Stimulated activated CD8-positive, alpha-beta memory T cell treated with anti-CD3 and anti-CD28 coated beads, Interleukin-2, amount 100 ng/mL, for 48 hours (primary cell): ENCODE measurements at places on chromosomes 1 and 21.

GRCh38 chr1:9278585-9279153, 14.0 kb upstream of the SPSB1 start:
- no peak for DNase-seq

DNA sequence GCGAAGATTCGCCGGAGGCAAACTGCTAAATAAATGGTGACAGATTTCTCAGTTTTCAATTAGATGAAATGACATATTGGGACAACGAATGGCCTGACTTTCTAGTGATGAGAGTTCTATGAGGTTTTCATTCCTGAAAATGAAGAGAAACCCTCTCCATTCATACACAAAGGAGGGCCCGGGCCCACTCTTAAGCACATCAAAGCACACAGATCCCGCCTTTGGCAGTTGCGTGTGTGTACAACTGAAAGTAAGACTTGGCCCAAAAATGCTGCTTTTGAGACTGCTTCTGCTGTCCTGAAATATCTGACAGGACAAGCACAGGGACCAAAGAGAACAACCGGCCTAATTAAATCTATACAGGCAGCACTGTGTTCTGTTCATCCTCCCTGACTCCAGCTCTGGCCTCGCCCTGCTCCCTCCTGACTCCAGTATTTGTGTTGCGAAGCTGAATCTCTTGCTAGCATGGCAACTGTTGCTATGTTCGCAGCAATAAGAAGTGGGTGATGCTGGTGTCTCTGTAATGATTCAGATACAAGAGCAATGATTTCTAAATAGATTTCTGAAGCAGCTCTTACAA, 7.4 kb downstream of the LRRC53 start:
- no peak for DNase-seq

DNA sequence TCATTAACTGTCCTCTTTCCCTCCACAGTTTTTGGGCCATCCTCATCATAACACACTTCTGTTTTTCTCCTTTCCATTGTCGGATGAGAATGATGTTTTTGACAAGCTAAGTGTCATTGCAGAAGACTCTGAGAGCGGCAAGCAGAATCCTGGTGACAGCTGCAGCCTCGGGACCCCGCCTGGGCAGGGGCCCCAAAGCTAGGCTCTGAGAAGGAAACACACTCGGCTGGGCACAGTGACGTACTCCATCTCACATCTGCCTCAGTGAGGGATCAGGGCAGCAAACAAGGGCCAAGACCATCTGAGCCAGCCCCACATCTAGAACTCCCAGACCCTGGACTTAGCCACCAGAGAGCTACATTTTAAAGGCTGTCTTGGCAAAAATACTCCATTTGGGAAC, 28.6 kb upstream of the IFNAR1 start:
- no peak for DNase-seq

GRCh38 chr1:15158506-15159165, 5.1 kb downstream of the TMEM51 start:
- DNase-seq = no peak

DNA sequence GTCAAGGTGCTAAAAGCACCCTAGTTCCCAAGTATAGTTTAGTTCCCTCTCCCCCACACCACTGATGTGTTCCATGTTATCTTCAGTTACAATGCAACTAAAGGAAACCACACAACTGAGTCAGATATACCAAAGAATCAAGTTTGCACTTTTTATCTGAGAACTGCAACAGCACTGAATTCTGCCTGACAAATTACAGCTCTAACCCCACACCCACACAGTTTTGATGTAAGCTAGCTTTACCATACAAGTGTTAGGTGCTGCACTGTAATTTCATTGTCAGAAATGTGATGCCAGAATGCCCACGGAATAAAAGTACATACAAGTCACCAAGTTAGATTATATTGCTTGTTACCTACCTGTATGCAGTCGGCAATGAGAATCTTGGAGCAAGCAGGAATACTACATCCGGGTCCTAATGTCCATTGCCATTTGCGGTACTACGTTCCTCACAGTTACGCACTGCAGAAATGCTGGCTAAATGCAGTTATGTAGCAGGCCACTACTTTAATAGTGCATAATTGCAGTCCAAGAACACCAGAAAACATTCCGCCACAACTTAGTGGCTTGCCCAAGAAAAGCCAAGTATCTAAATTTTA, 12.1 kb downstream of the SFPQ start:
- no peak for DNase-seq

DNA sequence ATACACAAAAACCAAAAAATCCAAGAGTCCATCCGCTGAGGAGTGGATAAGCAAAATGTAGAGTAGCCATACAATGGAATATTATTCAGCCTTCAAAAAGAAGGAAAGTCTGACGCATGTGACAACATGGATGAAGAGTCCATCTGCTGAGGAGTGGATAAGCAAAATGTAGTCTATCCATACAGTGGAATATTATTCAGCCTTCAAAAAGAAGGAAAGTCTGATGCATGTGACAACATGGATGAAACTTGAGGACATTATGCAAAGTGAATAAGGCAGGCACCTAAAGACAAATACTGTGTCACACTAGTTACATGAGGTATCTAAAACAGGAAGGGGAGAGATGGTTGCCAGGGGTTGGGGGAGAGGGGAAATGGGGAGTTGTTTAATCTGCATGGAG, 14.0 kb upstream of the IGSF21 start:
- no peak for DNase-seq

DNA sequence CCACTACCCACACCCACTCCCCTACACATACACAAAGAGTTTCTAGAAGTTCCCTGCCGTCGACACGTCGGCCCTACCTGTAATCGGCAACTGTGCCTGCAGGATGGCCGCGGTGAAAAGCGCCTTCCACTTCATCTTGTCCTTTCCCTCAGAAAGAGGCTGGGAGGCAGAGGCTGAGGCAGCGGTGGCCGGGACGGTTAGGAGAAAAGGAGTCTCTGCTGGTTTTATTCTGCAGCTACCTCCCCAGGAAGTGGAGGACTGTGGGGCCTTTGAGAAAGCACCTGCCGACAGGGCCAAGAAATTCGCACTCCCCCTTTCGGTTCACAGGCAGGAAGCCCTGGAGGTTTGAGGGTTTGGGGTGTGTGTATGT, at the start of gene CD247:
CD247 (minus strand) TSS at position 199 of the 370 bp plus-strand sequence; CDS start at position 135, 64 bp downstream.
- peak; percentile 37 for DNase-seq

DNA sequence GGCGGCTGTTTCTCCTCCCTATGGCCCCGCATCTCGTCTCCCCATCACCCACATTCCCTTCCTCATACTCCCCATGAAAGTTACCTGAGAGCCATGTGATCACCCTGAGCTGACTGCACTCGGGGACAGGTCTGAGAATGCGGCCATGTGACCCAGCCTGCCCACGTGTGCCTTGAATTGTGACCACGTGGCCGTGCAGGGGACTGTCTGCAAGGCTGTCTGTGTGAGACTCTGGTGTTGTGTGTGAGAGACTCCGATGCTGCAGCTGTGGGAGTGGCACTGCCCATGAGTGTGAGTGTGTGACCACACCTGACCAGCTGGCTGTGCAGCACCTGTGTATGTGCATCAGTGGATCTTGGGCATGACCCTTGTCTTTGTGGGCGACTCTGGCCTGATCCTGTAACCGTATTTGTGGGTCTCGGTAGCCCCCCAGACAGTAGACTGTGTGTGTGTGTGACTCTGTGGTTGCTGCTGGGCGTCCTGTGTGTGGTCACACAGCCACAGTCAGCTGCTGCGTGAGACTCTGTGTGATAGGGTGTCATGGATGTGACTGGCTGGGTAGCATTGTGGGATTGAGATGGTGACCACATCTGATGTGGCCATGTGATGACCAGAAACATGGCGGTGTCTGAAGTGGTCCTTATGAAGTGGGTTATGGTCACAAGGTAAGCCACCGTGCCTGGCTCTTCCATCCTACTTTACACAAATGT, 56.8 kb upstream of the KDM4A start:
- no peak for DNase-seq
